ENCODE measurements at places on chromosomes 6 and 20. TPM values are rescaled to one million over a fixed set of nuclear protein-coding genes. Genes with fewer than 3 reads are reported as not detected.

DNA sequence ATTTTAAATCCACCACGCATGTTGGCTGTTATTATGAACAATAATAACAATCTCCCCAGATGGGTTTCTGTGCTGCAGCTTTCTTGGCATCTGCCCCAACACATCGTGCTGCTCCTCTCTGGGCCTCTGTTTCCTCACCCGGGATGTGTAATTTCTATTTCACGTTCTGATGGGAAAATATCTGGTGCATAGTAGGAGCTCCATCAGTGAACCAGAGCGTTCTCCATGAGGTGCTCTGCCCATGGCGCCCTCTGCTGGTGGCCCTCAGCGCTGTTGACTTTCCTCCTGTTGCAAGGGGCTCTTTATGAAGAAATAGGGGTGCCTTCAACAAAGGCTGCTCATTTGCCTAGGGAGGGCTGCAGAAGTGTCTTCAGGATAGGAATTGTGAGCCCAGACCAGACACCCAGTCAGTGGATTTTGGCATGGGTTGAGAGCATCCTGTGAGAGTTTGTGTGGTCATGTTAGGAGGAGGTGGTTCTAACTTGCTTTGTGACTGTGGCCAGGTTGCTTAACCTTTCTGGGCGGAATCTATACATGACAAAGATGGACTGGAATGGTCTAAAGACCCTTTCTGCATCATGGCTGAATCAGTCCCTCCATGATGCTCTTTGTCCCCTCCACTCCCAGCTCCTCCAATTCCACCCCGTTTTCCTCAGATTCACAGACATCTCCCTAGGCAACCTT, 8.1 kb downstream of the SCRT2 start:
- DNase-seq, result peak; percentile 61

Gene SEL1L2
- total RNA-seq, result not detected

DNA sequence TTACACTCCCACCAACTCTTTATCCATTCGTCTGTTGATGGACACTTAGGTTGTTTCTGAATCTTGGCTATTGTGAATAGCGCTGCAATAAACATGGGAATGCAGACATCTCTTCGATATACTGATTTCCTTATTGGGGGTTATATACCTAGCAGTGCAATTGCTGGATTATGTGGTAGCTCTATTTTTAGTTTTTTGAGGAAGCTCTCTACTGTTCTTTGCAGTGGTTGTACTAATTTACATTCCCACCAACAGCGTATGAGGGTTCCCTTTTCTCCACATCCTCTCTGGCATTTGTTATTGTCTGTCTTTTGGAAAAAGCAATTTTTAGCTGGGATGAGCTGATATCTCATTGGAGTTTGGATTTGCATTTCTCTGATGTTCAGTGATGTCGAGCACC, 4.6 kb upstream of the PFDN4 start:
- DNase-seq, result no peak

DNA sequence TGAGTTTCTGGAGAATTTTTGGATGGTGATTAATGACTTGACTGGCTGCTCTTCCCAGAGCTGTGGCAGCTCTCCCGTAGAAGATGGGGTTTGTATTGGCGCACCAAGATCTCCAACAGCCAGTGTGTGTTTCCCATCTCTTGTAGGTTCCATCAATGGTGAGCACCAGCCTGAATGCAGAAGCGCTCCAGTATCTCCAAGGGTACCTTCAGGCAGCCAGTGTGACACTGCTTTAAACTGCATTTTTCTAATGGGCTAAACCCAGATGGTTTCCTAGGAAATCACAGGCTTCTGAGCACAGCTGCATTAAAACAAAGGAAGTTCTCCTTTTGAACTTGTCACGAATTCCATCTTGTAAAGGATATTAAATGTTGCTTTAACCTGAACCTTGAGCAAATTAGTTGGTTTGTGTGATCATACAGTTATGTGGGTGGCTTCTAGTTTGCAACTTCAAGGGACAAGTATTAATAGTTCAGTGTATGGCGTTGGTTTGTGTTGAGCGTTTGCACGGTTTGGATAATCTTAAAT, 50.2 kb downstream of the CSE1L start:
- DNase-seq, result no peak

DNA sequence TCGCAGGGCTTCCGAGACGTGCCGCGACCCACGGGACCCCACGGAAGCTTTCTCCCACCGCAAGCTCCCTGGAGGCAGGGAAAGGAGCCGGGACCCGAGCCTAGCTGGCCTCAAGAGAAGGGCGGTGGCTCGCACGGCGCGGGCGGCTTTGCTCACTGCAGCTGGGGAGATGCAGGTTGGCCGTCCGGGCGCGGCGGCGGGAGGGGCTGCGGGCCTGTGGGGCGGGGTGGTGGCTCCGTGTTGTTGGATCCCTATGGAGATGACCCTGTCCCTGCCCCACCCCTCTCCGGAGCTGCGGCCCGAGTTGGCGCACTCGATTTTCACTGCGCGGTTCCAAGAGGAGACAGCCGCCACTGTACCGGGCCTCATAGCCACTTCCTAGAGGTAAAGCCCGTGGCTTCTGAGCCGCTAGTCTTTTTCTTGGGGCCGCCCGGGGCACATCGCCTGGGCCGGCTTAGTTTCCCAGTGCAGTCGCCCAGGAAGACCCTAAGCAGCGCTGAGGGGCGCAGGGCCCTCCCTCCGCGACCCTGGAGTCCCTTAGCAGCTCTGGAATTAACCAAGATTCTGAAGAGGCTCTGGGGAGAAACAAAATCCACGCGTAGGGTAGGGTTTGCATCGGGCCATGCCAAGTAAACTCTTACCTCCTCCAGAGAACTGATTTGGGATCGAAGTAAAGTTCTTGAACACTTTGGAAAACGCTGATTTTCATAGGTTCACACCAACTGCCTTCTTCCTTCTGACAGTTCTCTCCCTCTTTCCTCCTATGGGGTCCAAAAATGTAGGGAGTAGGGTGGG, at the start of gene ECT2L:
Gene ECT2L, plus strand, starts transcription at position 279 of the 795 bp plus-strand sequence. CDS start 17,188 bp downstream, outside the sequence.
- DNase-seq, result peak; percentile 89

DNA sequence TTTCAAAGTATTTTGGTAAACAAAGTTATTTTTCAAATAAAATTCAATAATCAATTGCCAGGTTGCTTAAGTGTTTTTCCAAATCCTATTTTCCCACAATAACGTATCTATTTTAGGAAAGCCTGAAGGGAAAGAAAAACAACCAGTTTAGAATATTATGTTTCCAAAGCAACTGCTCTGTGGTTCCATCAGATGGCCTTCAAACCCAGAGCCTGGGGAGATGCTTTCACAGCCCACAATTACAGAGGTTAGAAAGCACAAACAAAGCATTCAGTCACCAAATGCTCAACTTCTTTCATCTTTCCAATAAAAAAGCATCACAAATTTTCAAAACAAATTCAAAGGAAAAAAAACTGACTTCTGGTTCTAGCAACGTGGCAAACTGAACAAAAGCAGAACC, 66.0 kb downstream of the ELOVL5 start:
- no peak for DNase-seq

DNA sequence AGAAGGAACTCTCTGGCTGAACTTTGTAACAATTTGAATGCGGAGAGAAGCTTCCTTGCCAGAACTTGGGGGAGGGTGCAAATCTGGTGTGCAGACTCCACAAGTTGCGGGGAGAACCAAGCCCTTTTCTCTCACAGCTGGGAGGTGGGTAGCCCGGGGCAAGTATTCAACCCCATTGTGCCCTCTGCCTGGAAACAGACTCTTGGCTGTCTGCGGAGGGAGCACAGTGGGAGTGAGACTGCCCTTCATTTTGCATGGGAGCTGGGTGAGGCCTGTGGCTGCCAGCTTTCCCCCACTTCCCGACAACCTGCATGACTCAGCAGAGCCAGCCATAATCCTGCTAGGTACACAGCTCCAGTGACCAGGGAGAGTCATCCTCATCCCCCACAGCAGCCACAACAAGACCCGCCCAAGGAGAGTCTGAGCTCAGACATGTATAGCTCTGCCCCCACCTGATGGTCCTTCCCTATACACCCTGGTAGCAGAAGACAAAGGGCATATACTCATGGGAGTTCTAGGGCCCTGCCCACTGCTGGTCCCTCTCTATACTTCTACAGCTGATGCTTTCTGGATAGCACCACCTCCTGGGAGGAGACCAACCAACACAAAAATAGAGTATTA, 29.4 kb upstream of the TPD52L1 start:
- no peak for DNase-seq

- DNase-seq, result peak; percentile 74
Observed at GRCh38 chr20:50980851-50981713, 22.5 kb downstream of the MOCS3 start.

Gene EYA2
- total RNA-seq, result 16.8 TPM

DNA sequence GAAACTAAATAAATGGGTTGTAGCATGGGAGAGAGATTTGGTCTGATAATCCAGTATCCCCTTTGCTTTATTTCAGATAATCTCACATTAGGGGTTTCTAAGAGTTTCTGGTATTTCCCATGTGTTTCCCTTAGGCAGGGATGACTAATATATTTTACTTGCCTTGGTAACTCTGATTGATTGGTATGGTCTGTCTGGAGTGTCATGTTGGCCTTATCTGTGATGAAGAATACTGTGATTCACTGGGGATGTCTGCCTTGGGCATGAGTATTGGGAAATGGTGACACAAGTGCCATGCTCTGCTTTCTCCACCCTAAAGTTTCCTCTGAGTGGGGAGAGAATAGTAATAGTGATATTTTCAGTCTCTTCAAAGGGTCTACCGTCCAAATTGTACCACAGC, 10.1 kb downstream of the SLC22A2 start:
- no peak for DNase-seq

DNA sequence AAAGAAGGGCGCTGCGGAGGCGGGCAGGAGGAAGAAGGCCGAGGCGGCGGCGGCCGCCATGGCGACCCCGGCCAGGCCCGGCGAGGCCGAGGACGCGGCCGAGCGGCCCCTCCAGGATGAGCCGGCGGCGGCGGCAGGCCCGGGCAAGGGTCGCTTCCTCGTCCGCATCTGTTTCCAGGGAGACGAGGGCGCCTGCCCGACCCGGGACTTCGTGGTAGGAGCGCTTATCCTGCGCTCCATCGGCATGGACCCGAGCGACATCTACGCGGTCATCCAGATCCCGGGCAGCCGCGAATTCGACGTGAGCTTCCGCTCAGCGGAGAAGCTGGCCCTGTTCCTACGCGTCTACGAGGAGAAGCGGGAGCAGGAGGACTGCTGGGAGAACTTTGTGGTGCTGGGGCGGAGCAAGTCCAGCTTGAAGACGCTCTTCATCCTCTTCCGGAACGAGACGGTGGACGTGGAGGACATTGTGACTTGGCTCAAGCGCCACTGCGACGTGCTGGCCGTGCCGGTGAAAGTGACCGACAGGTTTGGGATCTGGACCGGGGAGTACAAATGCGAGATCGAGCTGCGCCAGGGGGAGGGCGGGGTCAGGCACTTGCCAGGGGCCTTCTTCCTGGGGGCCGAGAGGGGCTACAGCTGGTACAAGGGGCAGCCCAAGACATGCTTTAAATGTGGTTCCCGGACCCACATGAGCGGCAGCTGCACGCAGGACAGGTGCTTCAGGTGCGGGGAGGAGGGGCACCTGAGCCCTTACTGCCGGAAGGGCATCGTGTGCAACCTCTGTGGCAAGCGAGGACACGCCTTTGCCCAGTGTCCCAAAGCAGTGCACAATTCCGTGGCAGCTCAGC, 780 bp downstream of the ZCCHC3 start:
- DNase-seq, result peak; percentile 86

Gene CALHM4
- not detected for total RNA-seq

- peak; percentile 55 for DNase-seq
Observed at GRCh38 chr6:79868098-79868722, 79.1 kb downstream of the ELOVL4 start.

- no peak for DNase-seq
Observed at GRCh38 chr6:5482619-5483018, 221.3 kb downstream of the FARS2 start.

DNA sequence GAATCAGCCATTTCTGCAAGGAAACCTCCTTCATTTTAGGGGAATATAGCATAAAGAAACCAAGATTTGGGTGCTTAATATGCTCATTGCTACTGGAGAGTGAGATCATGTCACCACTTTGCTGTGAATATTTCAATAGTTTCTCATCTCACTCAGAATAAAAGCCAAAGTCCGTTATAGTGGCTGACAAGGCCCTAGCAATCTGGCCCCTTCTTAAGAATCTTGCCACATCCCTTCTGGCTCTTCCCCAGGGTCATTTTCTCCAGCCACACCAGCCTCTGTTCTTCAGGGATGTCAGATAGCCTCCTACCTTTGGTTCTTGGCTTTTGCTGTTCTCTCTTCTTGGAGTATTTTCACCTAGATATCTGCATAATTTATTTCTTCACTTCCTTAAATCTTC, 24.8 kb upstream of the MLIP start:
- DNase-seq, result no peak

GRCh38 chr6:148934539-148934938, 187.7 kb downstream of the UST start:
- peak; percentile 21 for DNase-seq

GRCh38 chr6:46592740-46593139, 59.9 kb downstream of the CYP39A1 start:
- DNase-seq, result no peak

GRCh38 chr6:72367439-72367838, 254.4 kb upstream of the KCNQ5 start:
- DNase-seq, result no peak

GRCh38 chr6:98971303-98971702, 23.6 kb upstream of the FBXL4 start:
- no peak for DNase-seq

Gene AP5S1
- 11.7 TPM for total RNA-seq

GRCh38 chr20:37526839-37527637, 638 bp downstream of the BLCAP start:
- no peak for DNase-seq

Gene HLA-DMA
- total RNA-seq, result 26.1 TPM

DNA sequence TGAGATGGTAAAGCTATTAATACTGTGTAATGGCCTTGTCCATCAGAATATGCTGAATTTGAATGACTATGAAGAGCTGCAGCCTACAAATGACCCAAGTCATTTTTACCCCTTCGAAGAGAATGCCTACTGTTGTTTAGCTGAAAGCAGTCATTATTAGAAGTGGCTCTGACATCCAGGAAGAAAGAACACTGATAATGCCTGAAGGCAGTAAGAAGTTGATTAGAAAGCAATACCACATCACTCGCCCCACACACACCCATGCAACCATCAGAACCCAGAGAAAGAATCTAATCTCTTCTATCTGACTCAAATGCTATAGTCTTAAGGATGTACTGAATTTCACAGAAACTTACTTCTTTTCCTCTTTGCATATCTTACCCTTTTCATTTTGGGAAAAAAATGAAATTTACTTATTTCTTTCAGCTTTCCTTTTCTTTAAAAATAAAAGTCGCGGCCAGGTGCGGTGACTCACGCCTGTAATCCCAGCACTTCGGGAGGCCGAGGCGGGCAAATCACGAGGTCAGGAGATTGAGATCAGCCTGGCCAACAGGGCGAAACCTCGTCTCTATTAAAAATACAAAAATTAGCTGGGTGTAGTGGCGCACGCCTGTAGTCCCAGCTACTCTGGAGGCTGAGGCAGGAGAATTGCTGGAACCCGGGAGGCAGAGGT, 61.0 kb downstream of the ARHGAP18 start:
- DNase-seq, result no peak

- peak; percentile 11 for DNase-seq
Observed at GRCh38 chr6:168014428-168014827, 17.0 kb downstream of the KIF25 start.

Gene WFDC12
- total RNA-seq, result not detected

Gene WFDC10B
- not detected for total RNA-seq

DNA sequence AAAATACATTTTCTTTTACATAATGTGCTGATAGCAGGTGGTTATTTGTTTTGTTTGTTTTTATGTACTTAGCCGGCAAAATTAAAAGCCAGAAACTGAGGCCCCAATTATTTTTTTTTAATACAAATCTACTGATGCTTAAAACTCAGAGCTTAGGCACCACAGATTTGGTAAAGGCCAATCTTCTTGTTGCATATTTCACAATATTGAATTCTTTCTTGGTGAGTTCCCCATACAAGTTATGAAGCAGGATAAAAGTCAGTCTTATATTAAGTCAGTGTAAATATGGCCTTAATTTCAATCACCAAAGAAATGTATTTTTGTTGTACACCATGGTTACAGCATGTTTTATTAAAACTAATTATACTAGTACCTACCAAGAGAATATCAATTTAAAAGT, 16.3 kb upstream of the ZDHHC14 start:
- no peak for DNase-seq

Measured in colonic mucosa (tissue), 4 donors.